Esophagus muscularis mucosa (tissue), 4 donors: ENCODE measurements at places on chromosomes 5 and 9. TPM values are rescaled to one million over a fixed set of nuclear protein-coding genes. Genes with fewer than 3 reads are reported as not detected.
A peak's percentile ranks its signal among the peaks of the same experiment; 100 is the strongest.

Gene SPATA31D4
- total RNA-seq: not detected

Gene CCNH
- total RNA-seq: 40.1 TPM

Gene ASPN
- total RNA-seq: 9.1 TPM

Gene TUT7
- 29.9 TPM for total RNA-seq

Gene FAM200C
- total RNA-seq: 4.1 TPM

Gene CCL19
- not detected for total RNA-seq

Gene GAS1
- 49.0 TPM for total RNA-seq

Gene COL15A1
- 256 TPM for total RNA-seq

Gene CA9
- 2.2 TPM for total RNA-seq

DNA sequence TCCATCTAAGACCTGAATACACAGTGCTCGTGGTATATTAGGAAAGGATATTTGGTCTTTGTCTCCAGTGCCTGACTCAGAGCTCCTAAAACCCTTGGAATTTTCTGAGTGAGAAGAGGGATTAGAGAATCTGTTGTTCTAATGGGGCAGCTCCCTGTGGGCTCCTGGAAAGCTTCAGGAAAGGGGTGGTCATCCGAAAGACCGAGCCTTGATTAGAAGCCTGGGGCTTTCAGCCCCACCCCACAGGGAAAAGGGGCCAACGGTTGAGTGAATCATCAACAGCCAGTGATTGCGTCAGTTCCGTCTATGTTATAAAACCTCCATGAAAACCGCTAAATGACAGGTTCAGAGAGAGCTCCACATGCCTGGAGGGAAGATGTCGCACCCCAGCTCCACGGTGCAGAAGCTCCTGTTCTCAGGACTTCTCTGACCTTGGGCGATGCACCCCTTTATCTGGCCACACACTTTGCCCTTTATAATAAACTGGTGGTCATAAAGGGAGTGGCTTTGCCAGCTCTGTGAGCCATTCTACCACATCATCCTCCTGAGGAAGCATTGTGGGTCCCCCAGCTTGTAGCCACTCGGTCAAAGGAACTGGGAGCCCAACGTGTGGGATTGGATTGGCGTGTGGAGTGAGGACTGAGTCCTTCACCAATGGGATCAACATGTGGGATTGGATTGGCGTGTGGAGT lies 71.0 kb upstream of the ICE1 start:
- no peaks in the 10 kb centered on the region for H3K27me3 ChIP-seq
- no peaks in the 10 kb centered on the region for H3K36me3 ChIP-seq
- DNase-seq: no peak
- no peak overlapping the region for H3K4me3 ChIP-seq

- peaks cover 13% of the 10 kb centered on the region for H3K36me3 ChIP-seq
- H3K4me3 ChIP-seq: no peak overlapping the region
- H3K27ac ChIP-seq: no peak overlapping the region
- no peaks in the 10 kb centered on the region for H3K27me3 ChIP-seq
Measured at GRCh38 chr9:27176971-27177370, 67.9 kb downstream of the TEK start.

GRCh38 chr9:79026316-79026715 lies 545.4 kb upstream of the TLE4 start:
- H3K36me3 ChIP-seq: no peaks in the 10 kb centered on the region
- no peak overlapping the region for H3K4me3 ChIP-seq
- H3K27me3 ChIP-seq: no peaks in the 10 kb centered on the region
- DNase-seq: no peak
- H3K4me1 ChIP-seq: no peaks in the 10 kb centered on the region
- H3K27ac ChIP-seq: no peak overlapping the region

GRCh38 chr5:128782446-128782845 lies 182.8 kb upstream of the SLC27A6 start:
- H3K4me1 ChIP-seq: peaks cover 12% of the 10 kb centered on the region
- peak overlapping the region; percentile 54 for H3K27ac ChIP-seq
- no peak for DNase-seq
- no peaks in the 10 kb centered on the region for H3K36me3 ChIP-seq
- no peak overlapping the region for H3K4me3 ChIP-seq

- H3K4me1 ChIP-seq: peaks cover 8% of the 10 kb centered on the region
- H3K27me3 ChIP-seq: no peaks in the 10 kb centered on the region
Measured at GRCh38 chr9:132754236-132754635, 84.0 kb downstream of the GTF3C4 start.

- H3K27ac ChIP-seq: no peak overlapping the region
- H3K4me1 ChIP-seq: peaks cover 27% of the 10 kb centered on the region
- H3K27me3 ChIP-seq: no peaks in the 10 kb centered on the region
- H3K4me3 ChIP-seq: no peak overlapping the region
- H3K36me3 ChIP-seq: peaks cover 8% of the 10 kb centered on the region
Measured at GRCh38 chr5:149294872-149295829, 23.5 kb downstream of the AFAP1L1 start.

GRCh38 chr9:130426883-130427282 lies 17.9 kb upstream of the ASS1 start:
- H3K27ac ChIP-seq: no peak overlapping the region
- H3K4me3 ChIP-seq: no peak overlapping the region
- H3K36me3 ChIP-seq: peaks cover 36% of the 10 kb centered on the region
- DNase-seq: no peak
- H3K4me1 ChIP-seq: peaks cover 10% of the 10 kb centered on the region

DNA sequence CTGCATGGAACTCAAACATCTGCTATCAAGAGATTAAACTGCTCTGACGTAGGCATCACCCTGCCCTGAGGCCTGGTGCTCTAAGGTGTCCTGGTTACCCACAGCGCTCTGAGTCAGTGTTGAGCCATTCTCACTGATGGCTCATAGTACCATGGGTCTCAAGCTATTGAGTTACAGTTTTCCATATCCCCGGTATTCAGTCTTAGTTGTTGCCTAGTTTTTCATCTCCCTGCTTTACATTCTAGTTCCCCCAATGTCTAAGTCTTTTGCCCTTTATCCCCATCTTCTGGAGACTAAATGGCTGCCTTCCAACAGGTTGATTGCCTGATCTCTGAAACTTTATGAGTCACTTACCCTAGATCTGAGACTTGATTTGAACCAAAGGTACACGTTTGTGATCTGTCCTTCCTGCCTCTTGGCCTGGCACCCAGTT lies 161.2 kb upstream of the PTGER4 start:
- no peaks in the 10 kb centered on the region for H3K36me3 ChIP-seq
- no peak overlapping the region for H3K4me3 ChIP-seq
- H3K4me1 ChIP-seq: no peaks in the 10 kb centered on the region
- no peaks in the 10 kb centered on the region for H3K27me3 ChIP-seq

DNA sequence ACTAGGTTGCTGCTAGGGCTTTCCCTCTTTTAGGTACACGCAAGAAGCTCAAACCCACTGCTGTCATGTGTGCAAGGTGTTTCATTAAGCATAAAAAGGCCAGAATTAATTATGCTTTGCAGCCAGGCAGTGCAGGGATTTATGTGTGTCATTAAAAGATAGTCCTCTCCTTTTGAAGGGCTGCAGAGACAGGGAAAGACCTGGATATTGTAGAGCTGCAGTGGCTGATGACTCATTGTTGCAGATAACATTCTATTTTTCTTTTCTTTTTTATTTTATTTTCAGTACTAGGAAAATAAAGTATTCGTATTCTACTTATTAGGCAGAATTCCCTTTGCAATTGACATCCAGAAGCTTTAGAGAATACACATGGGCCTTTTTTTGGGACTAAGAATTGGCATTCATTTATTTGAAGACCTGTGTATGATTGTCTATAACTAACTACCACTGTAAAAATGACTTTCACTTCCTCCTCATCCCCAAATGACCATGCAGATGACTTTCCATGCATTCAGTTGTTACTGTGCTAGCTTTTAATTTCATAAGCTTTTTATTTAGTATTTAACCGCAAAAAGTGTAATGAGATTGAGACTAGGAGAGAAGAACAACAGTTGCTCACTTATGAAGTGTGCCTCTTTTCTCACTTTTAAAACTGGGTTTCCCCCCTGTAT lies 113.0 kb downstream of the PAM start:
- no peak for DNase-seq
- H3K4me1 ChIP-seq: peaks cover 35% of the 10 kb centered on the region
- no peak overlapping the region for H3K4me3 ChIP-seq
- no peaks in the 10 kb centered on the region for H3K27me3 ChIP-seq
- H3K27ac ChIP-seq: no peak overlapping the region

GRCh38 chr5:76196886-76197489 lies 113.8 kb downstream of the SV2C start:
- H3K27ac ChIP-seq: no peak overlapping the region
- H3K36me3 ChIP-seq: no peaks in the 10 kb centered on the region
- no peak overlapping the region for H3K4me3 ChIP-seq
- DNase-seq: no peak
- H3K27me3 ChIP-seq: peaks cover 4% of the 10 kb centered on the region

DNA sequence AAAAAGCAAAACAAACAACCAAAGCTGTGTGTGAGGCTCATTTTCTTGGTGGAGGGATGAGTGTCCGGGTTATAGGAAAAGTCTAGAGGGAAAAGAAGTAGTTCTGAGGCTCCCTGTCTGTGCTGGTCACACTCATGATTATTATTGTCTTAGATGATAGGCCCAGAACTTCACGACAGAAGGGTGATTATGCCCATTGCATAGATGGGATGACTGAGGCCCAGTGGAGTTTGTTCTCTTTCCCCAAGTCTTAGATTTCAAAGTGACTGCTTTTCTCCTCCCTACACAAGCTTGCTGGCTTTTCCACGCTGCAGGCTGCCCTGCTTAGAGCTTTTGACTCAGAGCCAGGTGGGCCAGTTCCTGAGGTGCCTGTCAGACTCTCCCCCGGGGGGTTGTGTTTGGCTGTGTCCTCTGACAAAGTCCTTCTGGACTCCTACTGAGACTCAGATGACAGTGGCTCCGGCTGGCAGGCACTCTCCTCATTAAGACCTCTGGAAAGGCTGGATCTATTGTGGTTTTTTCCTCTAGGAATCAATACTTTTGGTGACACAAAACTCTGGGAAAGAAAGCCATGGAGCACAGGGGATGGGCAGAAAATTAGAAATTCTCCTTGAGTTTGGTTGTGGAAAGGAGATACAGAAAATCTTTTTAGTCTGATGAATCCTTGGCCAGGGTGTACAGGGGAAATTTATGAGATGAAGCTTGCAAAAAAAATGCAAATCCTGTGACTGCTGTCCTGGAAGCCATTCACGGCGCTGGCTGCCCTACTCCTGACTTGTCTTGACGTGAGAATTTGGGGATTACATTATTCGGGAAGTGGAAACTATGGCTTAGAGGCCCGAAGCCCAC lies 120.9 kb downstream of the NSG2 start:
- H3K36me3 ChIP-seq: no peaks in the 10 kb centered on the region
- H3K4me3 ChIP-seq: no peak overlapping the region
- no peaks in the 10 kb centered on the region for H3K27me3 ChIP-seq
- DNase-seq: no peak
- no peak overlapping the region for H3K27ac ChIP-seq

DNA sequence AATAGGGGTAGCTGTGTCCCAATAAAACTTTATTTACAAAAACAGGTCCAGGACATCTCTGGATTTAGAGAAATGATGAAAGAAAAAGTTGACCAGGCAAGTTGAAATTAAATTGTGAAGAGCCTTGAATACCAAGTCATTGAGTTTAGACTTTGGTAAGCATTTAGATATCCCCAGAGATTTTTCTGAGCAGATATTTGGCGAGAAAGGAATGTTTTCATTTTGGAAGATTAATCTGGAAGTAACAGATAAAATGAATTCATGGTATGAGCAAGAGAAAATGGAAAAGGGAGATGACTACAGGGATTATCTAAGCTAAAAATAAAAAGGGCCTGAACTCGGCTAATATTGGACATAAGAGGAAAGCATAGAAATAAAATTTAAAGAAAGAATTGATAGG lies 157.6 kb downstream of the ACTL7B start:
- no peak overlapping the region for H3K27ac ChIP-seq
- H3K4me1 ChIP-seq: no peaks in the 10 kb centered on the region
- H3K27me3 ChIP-seq: no peaks in the 10 kb centered on the region
- H3K4me3 ChIP-seq: no peak overlapping the region
- no peaks in the 10 kb centered on the region for H3K36me3 ChIP-seq
- no peak for DNase-seq

- H3K27ac ChIP-seq: no peak overlapping the region
- H3K4me1 ChIP-seq: no peaks in the 10 kb centered on the region
- no peaks in the 10 kb centered on the region for H3K27me3 ChIP-seq
- no peak for DNase-seq
Measured at GRCh38 chr9:107698779-107699178, 209.2 kb upstream of the KLF4 start.

GRCh38 chr9:7668541-7668940 lies 131.0 kb downstream of the DMAC1 start:
- H3K27ac ChIP-seq: no peak overlapping the region
- no peak overlapping the region for H3K4me3 ChIP-seq
- H3K27me3 ChIP-seq: no peaks in the 10 kb centered on the region
- no peaks in the 10 kb centered on the region for H3K36me3 ChIP-seq
- H3K4me1 ChIP-seq: no peaks in the 10 kb centered on the region
- DNase-seq: no peak

GRCh38 chr9:18233311-18233710 lies 240.6 kb upstream of the ADAMTSL1 start:
- no peak for DNase-seq
- no peaks in the 10 kb centered on the region for H3K27me3 ChIP-seq
- H3K36me3 ChIP-seq: no peaks in the 10 kb centered on the region
- peaks cover 7% of the 10 kb centered on the region for H3K4me1 ChIP-seq

- H3K4me3 ChIP-seq: no peak overlapping the region
- H3K4me1 ChIP-seq: peaks cover 8% of the 10 kb centered on the region
- DNase-seq: no peak
- no peak overlapping the region for H3K27ac ChIP-seq
Measured at GRCh38 chr5:135934939-135935338, 19.8 kb downstream of the LECT2 start.

GRCh38 chr5:107522456-107522855 lies 148.3 kb downstream of the EFNA5 start:
- H3K27ac ChIP-seq: no peak overlapping the region
- H3K4me3 ChIP-seq: no peak overlapping the region
- H3K36me3 ChIP-seq: no peaks in the 10 kb centered on the region
- peaks cover 11% of the 10 kb centered on the region for H3K4me1 ChIP-seq

- no peak for DNase-seq
- peaks cover 38% of the 10 kb centered on the region for H3K4me1 ChIP-seq
- H3K36me3 ChIP-seq: no peaks in the 10 kb centered on the region
- H3K27ac ChIP-seq: peak overlapping the region; percentile 84
- H3K27me3 ChIP-seq: no peaks in the 10 kb centered on the region
- H3K4me3 ChIP-seq: no peak overlapping the region
Measured at GRCh38 chr9:19181561-19181960, 48.9 kb upstream of the DENND4C start.
